Activated B cell treated with CpG ODN at 0.5 μM for 24 hours (primary cell): ENCODE measurements at places on chromosomes 13 and 19.

DNA sequence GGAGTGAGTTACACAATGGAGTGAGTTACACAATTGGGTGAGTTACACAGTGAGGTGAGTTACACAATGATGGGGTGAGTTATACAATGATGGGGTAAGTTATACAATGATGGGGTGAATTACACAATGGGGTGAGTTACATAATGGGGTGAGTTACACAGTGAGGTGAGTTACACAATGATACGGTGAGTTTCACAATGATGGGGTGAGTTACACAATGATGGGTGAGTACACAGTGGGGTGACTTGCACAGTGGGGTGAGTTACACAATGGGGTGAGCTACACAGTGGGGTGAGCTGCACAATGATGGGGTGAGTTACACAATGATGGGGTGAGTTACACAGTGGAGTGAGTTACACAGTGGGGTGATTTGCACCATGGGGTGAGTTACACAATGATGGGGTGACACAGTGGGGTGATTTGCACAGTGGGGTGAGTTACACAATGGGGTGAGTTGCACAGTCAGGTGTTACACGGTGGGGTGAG is 52.5 kb upstream of the GAS6 start:
- no peak for DNase-seq

GRCh38 chr13:38854226-38854625 is 136.4 kb downstream of the STOML3 start:
- no peak for DNase-seq

DNA sequence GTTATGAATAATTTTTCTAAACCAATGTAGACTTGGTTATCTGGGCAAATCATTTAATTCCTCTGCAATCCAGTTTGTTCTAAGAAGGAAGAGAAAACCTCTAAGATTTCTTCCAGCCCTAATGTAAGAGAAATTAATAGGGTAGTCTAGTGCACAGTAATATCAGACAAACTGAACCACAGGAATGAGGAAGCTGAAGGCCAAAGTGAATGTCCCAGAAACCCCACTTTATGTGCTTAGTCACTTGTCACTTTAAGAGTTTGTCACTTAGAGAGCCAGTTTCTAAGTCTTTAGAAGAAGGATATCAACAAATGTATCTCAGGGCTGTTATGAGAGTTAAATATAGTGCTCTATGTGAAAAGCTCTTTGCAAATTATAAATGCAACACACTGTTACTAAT is 750.6 kb downstream of the DIAPH3 start:
- no peak for DNase-seq

GRCh38 chr19:988081-988480 is 3.9 kb downstream of the WDR18 start:
- no peak for DNase-seq

DNA sequence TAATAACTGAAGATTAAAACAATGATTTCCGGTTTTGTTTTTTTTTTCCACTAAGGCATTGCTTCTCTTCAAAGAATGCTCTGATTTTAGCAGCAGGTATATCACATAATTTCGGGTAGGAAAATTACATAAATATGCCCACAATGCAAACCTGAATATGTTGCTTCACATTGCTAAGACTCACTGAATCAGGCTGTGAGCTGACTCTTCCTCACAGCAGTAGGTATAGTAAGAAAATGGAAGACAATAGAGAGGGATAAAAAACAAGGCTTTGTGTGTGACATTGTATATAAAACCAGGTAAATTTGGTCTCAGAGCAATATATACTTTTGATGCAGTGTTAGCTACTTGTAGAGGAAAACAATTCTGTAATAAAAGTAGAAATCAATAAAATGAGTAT is 1355.0 kb downstream of the OLFM4 start:
- DNase-seq = no peak

- peak; percentile 69 for DNase-seq
Measured at GRCh38 chr13:109784590-109785140, 1.7 kb downstream of the IRS2 start.

- peak; percentile 76 for DNase-seq
Measured at GRCh38 chr13:30443957-30444404, 21.7 kb downstream of the UBE2L5 start.

- DNase-seq = peak; percentile 70
Measured at GRCh38 chr19:33302175-33302973, at the start of gene CEBPA. Gene CEBPA, minus strand, starts transcription at chr19:33302534. Its CDS starts 120 bp downstream, at chr19:33302414.

GRCh38 chr13:112532837-112533745 is 54.9 kb downstream of the TUBGCP3 start:
- DNase-seq = no peak

GRCh38 chr13:75771818-75772217 is 135.7 kb downstream of the LMO7 start:
- DNase-seq = no peak

DNA sequence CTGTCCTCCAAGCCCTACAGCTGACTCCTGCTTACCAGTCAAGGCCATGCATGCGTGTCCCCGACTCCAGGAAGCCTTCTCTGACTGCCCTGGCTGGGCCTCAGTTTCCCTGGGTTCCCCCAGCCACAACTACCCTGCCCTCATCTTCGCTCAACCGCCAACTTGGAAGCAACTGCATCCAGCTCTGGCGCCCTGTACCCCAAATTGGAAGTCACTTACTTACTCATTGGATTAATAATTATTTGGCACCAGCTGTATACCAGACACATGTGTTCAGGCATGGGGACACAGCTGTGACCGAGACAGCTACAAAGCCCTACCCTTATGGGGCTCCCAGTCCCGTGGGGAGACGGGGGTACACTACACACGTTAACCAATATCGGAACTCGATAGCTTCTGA is 10.9 kb upstream of the SEMA6B start:
- DNase-seq = no peak

- no peak for DNase-seq
Measured at GRCh38 chr13:38602266-38602665, 84.6 kb upstream of the FREM2 start.

DNA sequence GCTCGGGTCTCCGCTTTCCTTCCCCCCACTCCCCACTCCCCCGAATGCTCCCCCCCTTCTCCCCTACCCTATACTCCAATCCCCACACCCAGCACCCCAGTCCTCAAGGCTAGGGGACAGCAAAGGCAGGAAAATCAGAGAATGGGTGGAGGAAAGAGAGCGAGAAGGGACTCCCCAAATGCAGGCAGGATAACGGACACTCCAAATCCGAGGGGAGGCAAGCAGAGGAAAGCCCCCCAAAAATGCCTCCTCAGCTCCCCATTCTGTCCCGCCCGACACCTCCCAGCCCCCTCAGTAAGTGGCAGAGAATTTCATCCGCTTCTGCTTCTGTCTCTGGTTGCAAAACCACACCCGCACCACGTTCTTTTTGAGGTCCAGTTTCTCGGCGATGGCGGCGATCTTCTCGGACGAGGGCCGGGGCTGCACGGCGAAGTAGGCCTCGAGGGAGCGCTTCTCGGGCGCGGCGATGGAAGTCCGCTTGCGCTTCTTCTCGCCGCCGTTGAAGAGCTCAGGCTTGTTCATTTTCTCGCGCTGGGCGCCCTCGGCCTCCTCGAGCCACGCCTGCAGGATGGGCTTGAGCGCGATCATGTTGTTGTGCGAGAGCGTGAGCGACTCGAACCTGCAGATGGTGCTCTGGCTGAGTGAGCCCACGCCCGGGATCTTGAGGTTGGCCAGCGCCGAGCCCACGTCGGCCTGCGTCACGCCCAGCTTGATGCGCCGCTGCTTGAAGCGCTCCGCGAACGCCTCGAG is 2.1 kb downstream of the POU4F1 start:
- DNase-seq = no peak

DNA sequence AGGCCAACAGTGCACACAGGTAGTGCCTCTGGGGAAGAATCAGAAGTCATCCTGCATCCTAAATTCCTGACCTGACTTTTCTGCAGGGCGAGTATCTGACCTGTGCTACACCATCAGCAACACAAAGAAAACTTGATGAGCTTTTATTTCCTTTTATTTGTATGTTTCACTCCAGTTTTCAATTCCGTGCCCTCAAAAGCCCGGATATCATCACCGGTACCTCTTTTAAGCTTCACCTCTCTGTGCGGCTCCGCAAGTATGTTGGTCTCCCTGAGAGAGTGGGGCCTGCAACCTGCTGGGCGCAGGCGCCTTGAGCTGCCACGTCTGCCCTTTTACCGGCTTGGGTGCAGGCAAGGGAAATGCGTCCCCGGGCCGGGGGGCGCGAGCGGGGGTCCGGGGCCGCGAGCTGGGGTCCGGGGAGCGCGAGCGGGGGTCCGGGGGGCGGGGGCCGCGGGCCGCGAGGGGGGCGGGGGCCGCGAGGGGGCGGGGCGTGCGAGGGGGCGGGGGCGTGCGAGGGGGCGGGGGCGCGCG is 4.3 kb upstream of the DUXA start:
- peak; percentile 21 for DNase-seq

GRCh38 chr19:8335343-8336071 is 7.6 kb downstream of the KANK3 start:
- DNase-seq = no peak

DNA sequence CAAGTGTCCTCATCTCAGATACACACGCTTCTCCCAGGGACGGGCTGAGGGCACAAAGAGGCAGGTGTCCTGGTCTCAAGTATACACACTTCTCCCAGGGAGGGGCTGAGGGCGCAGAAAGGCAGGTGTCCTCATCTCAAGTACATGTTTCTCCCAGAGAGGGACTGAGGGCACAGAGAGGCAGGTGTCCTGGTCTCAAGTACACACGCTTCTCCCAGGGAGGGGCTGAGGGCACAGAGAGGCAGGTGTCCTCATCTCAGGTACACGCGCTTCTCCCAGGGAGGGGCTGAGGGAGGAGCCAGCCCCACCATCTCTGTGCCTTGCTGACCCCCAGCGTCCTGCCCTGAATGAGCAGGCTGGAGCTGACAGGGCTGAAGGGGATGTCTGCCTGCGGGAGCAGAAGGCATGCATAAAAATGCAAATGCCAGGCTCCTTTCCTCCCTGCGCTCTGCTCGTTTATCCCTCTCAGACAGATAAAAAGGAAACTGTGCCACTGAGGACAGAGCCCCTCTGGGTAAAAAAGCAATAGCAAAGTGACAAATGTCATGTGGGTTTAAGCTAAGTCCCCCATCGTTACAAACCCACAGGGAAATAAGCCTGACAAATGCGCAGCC is 96.1 kb upstream of the UQCRFS1 start:
- no peak for DNase-seq

DNA sequence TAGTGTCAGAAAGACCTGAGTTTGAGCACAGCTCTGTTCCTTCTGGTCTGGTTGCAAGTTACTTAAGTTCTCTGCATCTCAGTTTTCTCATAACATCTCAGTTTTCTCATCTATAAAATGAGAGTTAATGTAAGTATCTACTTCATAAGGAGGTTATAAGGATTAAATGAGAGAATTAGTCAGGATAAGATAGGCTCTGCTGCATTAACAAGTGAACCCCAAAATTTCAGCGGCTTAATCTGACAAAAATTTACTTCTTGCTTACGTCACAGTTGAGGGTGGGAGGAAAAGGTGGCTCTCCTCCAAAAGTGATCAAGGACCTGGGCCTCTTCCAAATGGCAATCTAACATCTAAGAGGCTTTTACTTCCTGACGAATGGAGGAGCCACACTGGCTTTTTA is 31.5 kb upstream of the LRCH1 start:
- DNase-seq = no peak

GRCh38 chr13:110887597-110888333 is 27.1 kb downstream of the ANKRD10 start:
- no peak for DNase-seq

- no peak for DNase-seq
Measured at GRCh38 chr13:100958831-100959230, 284.2 kb upstream of the TMTC4 start.

- no peak for DNase-seq
Measured at GRCh38 chr19:36215276-36216123, 594 bp downstream of the ZNF146 start.

GRCh38 chr19:46839752-46840497 is 10.7 kb downstream of the AP2S1 start:
- DNase-seq = no peak
